Epithelial cell of alveolus of lung (primary cell): ENCODE measurements at places on chromosomes 1 and 21. TPM values are rescaled to one million over a fixed set of nuclear protein-coding genes. Genes with fewer than 3 reads are reported as not detected.

CELA2B gene
- not detected in 2 replicates for total RNA-seq

KRTAP12-2 gene
- not detected in 2 replicates for total RNA-seq

PKP1 gene
- under 0.01 and 0.24 TPM in 2 replicates for total RNA-seq

VWA5B1 gene
- under 0.01 TPM in 1 of 2 replicates, not detected in the other for total RNA-seq

KAZN gene
- 1.4 and 9.4 TPM in 2 replicates for total RNA-seq

COL18A1 gene
- total RNA-seq: 181 and 410 TPM in 2 replicates

PRAMEF8 gene
- not detected in 2 replicates for total RNA-seq

ROR1 gene
- total RNA-seq: 10.2 and 18.7 TPM in 2 replicates

NEGR1 gene
- 3.1 and 3.2 TPM in 2 replicates for total RNA-seq

EPHB2 gene
- total RNA-seq: 22.4 and 97.9 TPM in 2 replicates

MIXL1 gene
- total RNA-seq: not detected in 2 replicates

LDLRAD1 gene
- total RNA-seq: not detected in 2 replicates

GPR157 gene
- total RNA-seq: 2.1 and 4.0 TPM in 2 replicates

RIIAD1 gene
- total RNA-seq: not detected in 2 replicates
